ENCODE measurements at places on chromosomes 3 and 15.

- no peak for DNase-seq
Measured at GRCh38 chr15:83955806-83956265, 279.7 kb upstream of the GOLGA6L4 start.

DNA sequence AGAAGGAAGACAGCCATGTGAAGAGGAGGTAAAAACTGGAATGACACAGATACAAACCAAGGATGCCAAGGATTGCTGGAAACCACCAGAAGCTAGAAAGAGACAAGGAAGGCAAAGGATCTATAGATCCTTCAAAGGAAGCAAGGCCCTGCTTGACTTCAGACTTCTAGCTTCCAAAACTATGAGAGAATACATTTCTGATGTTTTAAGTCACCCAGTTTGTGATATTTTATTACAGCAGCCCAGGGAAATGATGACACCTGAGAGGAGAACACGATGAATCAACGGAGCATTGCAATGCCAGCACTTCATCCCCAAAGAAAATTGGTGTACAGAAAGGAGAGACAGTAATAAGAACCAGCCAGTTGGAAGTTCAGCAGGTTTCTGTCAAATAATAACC lies 116.3 kb downstream of the MAGI1 start:
- DNase-seq, result no peak

- no peak for DNase-seq
Measured at GRCh38 chr15:52466134-52466701, 62.5 kb downstream of the MYO5A start.

DNA sequence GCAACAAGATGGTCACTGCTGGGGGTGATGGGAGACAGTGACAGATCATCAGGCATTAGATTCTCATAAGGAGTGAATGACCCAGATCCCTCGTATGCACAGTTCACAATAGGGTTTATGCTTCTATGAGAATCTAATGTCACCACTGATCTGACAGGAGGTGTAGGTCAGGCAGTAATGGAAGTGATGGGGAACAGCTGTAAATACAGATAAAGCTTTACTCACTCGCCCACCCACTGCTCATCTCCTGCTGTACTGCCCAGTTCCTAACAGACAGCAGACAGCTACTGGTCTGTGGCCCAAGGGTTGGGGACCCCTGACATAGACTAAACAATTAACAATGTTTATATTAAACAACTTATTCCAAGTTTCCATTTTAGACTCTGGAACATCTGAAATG lies 25.4 kb downstream of the IFT80 start:
- DNase-seq, result no peak

GRCh38 chr3:10334042-10334441 lies 13.1 kb upstream of the SEC13 start:
- no peak for DNase-seq

- DNase-seq, result no peak
Measured at GRCh38 chr3:55719508-55719907, 232.4 kb upstream of the WNT5A start.

- DNase-seq, result no peak
Measured at GRCh38 chr15:68311859-68312557, 34.5 kb downstream of the FEM1B start.

GRCh38 chr3:105401691-105402149 lies 35.0 kb downstream of the ALCAM start:
- DNase-seq, result no peak

- no peak for DNase-seq
Measured at GRCh38 chr3:72655131-72655551, 193.1 kb downstream of the SHQ1 start.

DNA sequence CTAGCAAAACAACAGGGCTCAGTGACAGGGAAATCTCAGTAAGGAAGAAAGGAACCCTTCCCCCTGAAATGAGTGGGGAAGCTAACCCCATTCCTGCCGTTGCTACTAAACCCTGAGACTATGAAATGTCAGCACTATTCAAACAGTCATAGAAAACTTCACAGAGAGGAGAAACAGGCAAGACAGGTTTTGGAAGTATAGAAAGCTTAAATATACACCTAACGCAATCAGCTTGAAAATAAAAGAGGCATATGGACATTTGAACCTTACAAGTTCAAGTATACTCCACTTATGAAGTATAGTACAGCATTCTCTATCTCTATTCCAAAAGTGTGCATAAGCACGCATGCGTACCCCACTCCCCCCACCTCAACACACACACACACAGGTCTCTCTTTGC lies 17.6 kb upstream of the FRMD4B start:
- DNase-seq, result no peak

DNA sequence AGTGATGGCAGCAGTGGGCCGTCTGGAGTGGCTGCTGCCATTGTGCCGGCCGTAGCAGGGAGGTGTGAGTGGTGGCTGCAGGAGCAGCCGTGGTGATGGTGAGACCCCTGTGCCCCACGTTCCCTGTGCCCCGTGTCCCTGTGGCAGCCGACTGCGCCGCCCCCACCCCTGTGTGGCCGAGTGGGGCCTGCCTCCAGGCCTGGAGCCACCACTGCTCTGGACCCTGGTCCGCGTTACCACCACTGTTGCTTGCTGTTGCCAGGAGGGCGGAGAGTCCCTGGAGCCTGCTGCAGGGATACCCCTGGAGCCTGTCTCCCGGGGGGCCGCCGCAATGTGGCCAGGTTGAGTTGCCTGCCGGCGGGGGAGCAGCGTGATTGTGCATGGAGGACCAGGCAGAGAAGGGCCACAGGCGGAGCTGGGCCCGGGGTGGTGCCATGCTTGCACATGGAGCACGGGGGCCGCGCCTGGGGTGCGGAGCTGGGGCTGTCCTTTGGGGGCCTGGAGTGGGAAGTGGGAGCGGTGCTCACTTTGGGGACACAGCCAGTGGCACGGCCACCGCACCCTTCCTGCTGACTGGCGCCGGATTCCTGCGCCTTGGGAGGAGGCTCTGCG lies 50.1 kb downstream of the SLC6A20 start:
- DNase-seq, result no peak

DNA sequence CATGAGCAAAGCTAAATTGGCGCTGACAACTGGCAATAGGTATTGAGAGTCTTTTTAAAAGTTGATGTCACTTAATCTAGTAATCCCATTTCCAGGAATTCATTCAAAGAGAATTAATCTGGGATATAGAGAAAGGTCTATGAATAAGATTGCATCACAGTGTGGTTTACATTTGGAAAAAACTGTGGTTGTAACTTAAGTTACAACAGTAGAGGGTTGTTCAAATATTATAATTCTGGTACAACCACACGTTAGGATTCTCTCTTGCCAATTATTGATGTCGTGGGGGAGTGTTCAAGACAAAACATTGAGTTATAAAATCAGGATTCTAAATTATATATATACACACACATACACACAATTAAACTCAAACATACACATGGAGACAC lies 79.8 kb downstream of the LIPC start:
- no peak for DNase-seq

DNA sequence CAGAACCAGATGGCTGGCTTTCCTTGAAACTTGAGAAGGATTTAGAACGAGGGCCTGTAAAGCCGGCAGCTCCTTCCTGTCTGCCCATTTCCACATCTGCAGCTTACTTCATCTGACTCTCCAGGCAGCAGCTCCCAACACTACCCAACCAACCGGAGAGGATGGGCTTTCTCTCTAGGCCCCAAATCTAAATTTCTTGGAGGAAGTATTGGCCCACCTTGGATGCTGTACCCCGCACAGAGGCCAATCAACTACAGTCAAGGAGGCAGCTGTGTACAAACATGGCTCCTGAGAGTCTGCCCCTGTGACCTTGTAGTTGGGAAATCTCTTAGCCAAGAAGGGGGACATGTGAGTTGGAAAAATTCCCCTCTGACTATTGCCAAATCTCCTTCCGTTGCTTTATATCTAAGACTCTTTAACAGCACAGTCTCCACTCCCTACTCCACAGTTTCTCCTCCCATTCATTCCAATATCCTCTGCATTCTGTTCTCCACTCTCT lies 8.0 kb upstream of the ACAP2 start:
- DNase-seq, result no peak

Measured in AML-193 (cell line).